IgD-negative memory B cell (primary cell): ENCODE measurements at places on chromosomes 6 and 20. TPM values are rescaled to one million over a fixed set of nuclear protein-coding genes. Genes with fewer than 3 reads are reported as not detected.

ETV7 gene
- 5.1 TPM for polyA plus RNA-seq

TNFRSF6B gene
- polyA plus RNA-seq: not detected

MYCT1 gene
- not detected for polyA plus RNA-seq

KCNK16 gene
- not detected for polyA plus RNA-seq

CD164 gene
- polyA plus RNA-seq: 215 TPM

ULBP3 gene
- polyA plus RNA-seq: 1.1 TPM

ZKSCAN3 gene
- 1.9 TPM for polyA plus RNA-seq

HSPA1B gene
- 5.7 TPM for polyA plus RNA-seq

RIMS1 gene
- polyA plus RNA-seq: not detected

ERVFRD-1 gene
- not detected for polyA plus RNA-seq

PSORS1C2 gene
- not detected for polyA plus RNA-seq

GGTLC1 gene
- not detected for polyA plus RNA-seq

ADTRP gene
- polyA plus RNA-seq: 2.2 TPM

RCAN2 gene
- polyA plus RNA-seq: not detected

RREB1 gene
- 6.1 TPM for polyA plus RNA-seq

TMC2 gene
- not detected for polyA plus RNA-seq

NR2E1 gene
- polyA plus RNA-seq: not detected

HDGFL1 gene
- not detected for polyA plus RNA-seq

SEL1L2 gene
- not detected for polyA plus RNA-seq

TRIM38 gene
- polyA plus RNA-seq: 23.7 TPM

SGK2 gene
- not detected for polyA plus RNA-seq
